Fibroblast of skin of back (primary cell): ENCODE measurements at places on chromosomes 5 and 9.

DNA sequence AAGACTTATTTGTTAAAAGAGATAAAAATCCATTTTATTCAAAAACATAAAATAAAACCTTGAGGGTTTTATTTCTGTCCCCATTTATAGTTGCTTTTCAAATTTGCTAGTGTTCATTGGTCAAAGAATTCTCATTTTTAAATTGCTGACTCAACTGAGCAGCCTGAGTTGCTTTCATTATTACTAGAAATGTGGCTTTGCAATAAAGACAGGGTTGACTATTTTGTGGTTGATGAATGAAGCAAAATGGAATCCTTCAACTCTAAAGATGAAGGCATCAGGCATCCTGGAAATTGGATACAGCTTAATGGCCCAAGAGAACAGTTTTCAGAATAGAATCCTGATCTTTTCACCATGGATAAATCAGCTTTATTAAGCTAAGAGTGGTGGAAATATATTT lies 23.9 kb upstream of the PPP3R2 start:
- no peak for DNase-seq

DNA sequence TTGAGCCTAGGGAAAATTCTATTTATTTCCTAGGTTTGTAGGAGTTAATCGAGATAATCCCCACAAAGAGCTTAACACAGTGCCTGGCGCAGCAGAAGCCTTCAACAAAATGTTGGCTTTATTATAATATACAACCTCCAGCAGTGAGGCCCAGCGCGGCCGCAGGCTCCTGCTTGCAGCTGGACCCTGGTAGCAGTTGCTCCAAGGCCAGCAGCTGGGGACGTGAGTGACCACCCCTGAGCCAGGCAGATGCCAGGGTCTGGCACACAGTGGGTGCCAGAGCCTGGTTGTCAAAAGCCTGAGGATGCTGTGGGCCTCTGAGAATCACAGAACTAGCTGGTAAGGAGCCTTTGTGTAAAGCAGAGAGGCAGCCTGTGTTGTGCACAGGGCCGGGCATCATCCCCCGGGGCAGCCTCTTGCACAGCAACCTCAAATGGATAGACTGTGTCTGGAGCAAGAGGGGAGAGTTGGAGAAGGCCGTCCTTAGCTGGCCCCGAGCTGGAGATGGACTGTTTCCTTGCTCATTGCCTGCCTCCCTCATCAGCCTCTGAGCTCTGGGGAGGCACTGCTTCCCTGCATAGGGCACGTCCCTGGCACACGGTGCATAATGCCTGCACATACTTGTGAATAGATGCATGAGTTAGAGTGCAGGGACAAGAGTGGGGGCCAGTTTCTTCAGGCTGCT lies 17.3 kb downstream of the CSF1R start:
- no peak for DNase-seq

DNA sequence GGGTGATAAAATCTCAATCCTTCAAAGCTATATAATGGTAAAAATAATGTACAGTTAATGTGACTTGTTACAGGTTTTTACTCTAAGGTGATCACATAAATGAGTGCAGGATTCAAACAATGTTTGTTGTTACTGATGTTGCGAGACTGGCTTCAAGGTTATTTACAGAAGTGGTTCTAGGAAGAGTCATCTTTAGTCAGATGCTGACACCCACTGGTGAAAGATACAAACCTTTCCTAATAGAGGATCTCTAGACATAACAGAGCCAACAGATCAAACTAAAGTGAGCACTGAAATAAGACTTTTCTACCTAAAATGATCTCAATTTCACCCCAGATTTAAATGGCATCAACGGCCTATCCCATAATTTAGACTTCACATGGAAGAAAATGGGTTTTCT lies 20.2 kb downstream of the ARSB start:
- DNase-seq, result peak; percentile 69

DNA sequence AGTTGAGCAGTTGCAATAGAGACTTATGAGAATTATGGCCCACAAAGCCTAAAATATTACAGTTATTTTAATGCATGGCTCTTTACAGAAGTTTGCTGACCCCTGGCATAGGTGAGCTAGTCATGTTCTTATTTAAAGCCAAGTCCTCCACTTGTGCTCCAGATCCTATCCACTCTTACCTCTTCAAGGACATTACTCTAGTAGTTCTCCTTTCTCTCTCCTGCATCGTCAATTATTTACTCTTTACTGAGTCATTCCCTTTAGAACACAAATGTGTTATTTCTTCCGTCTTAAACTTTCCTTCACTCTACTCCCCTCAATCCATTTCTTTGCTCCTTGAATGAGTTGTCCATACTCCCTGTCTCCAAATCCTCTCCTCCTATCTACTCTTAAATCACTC lies 20.6 kb upstream of the TRAF1 start:
- no peak for DNase-seq

- DNase-seq, result no peak
These were observed 50.2 kb upstream of the CAST start for GRCh38 chr5:96611946-96612345.

DNA sequence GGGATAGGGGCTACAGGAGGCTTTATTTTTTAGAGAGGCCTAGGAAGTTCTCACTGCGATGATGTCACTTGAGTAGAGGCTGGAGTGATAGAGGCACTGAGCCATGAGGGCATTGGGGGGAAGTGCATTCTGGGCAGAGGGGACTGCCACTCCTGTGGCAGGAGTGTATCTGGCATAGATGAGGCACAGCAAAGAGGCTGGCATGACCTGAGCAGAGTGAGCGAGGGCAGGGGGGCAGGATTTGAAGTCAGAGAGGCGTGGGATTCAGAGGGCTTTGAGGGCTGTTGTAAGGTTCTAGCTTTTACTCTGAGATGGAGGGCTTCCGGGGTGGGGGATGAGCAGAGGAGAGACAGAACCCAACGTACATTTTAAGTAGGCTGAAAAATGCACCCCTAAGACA lies 91.9 kb upstream of the SH3PXD2B start:
- no peak for DNase-seq

DNA sequence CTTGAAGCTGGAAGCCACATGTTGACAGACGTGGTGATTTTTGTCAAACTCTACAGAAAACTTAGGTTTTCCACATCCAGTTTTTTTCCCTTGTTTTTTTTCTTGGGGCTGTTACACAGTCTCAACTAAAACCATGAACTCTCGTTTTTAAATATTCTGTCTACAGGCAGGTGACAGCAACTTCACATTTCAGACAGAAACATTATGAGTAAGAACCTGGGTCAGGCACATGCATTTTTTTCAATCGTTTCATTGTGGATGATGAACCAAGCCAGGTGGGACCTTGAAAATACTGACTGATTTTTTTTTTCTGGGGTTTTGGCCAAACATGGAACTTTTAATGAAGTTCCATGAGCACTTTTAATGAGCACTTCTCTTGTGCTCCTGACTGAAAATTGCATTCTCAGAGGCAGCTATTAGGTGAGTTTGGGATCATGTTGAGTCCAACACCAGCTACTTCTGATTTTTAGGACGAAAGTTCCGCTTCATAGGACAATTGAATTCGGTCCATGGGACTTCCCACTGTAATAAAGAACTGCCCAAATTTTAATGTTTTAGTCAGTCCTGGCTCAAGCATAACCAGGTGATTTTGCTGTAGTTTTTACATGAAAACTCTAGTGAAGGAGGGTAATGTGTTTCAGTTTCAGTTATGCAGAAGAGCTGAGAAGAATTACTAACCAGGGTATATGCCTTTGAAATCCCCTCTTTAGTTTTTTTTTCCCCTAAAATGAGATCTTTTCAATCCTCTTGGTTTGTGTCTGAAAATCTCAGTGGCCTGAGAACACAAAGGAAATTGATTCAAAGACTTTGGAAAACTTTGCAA lies 93.2 kb upstream of the ADAMTS16 start:
- no peak for DNase-seq

GRCh38 chr5:143680672-143681259 lies 131.2 kb upstream of the HMHB1 start:
- DNase-seq, result peak; percentile 26

- DNase-seq, result no peak
These were observed 132.1 kb downstream of the HSD17B3 start for GRCh38 chr9:96169901-96170300.

- no peak for DNase-seq
These were observed 144.4 kb downstream of the NSG2 start for GRCh38 chr5:174189654-174190541.

DNA sequence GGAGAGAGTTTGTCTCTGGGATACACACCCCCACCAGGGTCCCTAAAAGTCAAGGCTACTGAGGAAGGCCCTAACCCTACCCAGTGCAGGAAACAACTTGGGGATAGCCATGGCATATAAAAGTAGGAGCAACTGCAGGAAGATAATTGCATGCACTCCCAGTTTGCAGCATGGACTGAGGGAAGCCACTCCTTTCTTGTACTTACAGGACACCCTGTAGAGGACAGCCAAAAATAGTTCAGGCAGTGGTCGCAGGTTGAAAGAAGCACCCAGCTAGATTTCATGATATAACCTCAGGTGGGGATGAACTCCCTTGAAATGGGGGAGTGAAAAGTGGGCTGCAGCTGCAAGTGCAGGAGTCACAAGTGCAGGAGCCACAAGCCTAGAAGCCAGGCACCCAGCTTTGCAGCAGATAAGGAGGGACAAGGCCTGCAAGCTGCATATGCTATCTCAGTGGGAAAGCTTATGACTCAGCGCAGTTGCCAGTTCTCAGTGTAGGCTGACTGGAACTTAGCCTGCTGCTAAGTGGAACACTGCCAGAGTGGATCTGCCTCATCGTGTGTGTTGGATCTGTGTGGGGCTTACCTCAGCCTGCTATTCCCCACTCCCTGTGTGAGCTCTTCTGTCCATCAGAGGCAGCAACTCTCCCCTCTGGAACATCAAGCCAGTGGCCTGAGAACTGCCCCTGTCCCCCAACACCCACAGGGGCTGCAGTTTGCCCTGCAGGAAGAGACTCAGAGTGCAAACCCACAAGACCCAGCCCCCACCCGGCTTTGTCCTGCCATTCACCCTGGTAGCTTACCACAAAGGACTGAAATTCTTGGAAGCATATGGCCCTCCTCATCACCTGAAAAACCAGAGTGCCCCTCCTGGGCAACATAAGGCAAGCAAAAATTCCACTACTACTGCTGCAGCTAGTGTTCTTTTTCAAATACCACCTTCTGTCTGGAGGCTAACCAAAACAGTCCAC lies 42.7 kb downstream of the CYLC2 start:
- DNase-seq, result peak; percentile 25

DNA sequence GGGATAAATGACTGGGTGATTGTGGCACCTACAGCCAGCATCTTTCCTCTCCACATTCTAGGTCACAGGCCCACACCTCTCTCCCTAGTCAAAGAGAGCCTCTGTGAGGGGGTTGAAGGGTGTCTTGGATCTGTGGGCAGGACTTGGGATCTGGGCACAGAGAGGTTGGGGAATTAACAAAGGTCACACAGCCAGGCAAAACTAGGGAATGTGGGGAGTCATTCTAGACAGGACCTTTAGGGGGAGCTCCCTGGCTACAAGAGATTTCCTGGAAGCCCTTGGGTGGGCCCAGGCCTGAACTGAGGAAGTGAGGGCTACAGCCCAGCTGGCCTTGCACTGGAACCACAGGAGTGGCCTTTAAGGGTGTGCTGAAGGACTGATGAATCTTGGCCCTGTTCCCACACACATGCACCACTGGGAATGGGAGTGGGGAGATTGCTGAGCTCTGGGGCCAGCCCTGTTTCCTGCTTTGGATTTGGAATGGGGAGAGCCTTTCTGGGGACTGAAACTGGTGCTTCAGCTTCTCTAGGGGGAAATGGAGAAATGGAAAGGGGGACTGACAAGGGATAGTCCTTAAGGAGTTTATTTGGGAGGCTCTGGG lies 12.4 kb upstream of the CXXC5 start:
- peak; percentile 93 for DNase-seq

- no peak for DNase-seq
These were observed 308.0 kb upstream of the PUM3 start for GRCh38 chr9:3151672-3152576.

DNA sequence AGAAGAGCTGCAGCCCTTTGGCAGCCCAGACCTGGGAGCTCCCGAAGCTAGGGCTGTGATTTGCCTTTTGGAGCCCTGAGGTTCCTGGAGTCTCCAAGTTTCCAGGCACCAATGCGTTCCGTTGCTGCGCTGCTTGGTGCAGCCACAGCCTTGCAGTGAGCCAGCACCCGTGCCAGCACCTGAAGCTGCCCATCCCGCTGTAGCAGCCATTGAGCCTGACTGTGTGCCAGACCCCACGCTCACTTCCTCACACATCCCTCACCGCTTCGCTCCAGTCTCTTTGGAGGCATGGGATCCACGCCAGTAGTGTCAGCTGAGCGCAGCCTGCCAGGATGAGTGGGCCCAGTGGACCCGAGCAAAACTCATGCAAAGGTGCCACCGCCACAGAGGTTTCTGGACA lies 22.5 kb upstream of the C9orf72 start:
- DNase-seq, result no peak

GRCh38 chr5:126871441-126871840 lies 94.5 kb downstream of the LMNB1 start:
- DNase-seq, result no peak

DNA sequence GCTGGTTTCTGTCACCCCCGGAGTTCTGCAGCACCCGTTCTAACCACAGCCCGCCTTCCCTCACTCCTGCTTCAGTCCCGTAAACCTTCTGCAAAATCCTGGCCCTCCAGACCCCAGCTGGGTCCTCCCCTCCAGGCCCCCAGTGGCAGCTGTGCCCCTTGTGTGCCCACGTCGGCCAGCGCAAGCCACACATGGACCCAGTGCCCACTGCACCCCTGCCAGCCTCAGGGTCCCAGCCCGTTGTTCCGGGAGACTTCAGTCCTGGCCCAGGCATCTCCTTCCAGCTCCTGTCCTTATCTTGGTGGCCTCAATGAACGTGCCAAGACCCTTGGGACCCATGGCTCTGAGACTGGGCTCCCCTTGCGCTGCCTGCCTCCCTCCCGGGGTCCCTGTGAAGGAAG lies 43.2 kb downstream of the EXD3 start:
- no peak for DNase-seq

- DNase-seq, result no peak
These were observed 58.2 kb downstream of the CHSY3 start for GRCh38 chr5:129962506-129962905.

- peak; percentile 84 for DNase-seq
These were observed 51.9 kb downstream of the TGFBI start for GRCh38 chr5:136080483-136081216.

DNA sequence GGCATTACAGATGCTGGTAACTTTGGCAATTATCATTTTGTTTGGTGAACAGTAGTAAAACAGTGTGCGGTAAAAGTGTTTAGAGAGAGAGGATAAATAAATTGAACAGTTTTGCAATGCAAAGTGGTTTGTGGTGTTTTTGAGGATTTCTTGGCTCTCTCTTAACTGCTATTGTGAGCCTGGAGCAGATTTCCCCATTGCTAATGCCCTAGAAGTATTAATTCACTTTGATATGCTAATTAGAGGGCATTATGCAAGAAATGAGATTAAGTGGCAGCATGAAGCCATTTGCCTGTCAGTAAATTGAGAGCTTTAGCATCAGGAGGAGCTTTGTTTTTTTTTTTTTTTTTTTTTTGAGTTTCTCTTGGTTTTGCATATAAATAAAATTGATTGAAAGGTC lies 8.2 kb downstream of the PBX3 start:
- DNase-seq, result no peak

- DNase-seq, result no peak
These were observed 191.3 kb downstream of the DMAC1 start for GRCh38 chr9:7608261-7608660.

DNA sequence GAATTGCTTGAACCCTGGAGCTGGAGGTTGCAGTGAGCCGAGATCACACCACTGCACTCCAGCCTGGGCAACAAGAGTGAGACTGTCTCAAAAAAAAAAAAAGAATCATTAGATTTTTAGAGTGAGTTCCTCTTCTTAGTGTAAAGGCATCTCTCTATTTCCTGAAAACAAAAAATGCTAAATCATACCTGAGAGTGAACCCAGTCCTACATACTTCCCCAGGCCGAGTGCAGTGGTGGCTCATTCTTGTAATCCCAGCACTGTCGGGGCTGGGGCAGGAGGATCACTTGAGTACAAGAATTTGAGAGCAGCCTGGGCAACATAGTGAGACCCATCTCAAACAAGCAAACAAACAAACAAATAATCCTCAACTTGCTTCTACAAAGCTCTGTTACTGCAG lies 38.2 kb upstream of the LPAR1 start:
- DNase-seq, result no peak
